ENCODE measurements at places on chromosomes 6 and 20.

DNA sequence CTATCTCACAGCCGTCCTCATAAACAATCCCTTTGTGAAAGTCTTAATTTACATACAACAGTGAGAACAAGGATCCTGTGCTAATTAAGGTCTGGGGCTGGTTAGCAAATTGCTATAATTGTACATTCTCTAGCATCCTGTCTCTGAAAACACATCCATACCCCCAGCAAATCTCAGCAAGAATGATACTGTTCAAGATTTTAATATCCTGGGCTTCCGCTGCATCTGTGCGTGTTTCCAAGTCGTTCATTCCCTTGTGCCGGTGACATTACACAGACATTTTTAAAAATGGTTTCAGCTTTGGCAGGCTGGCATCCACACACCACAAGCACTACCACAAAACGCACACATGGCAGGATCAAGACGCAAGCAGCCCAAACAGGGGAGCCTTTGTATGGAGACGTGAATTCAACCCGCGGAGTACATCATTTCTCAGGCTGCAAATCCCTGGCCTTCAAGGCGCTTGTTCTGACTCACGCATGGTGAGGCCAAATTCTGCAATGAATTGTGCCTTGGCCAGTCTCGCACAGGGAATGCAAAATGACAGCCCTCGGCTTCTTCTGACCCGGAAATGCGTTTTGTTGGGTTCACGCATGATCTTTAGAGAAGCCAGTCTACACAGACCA is 20.3 kb downstream of the ZMYND8 start:
- no peak for DNase-seq

GRCh38 chr6:87498048-87498447 is 25.3 kb downstream of the SLC35A1 start:
- no peak for DNase-seq

- no peak for DNase-seq
Measured at GRCh38 chr20:14336686-14337085, 726 bp downstream of the FLRT3 start.

GRCh38 chr6:30020626-30021025 is 40.4 kb upstream of the POLR1H start:
- no peak for DNase-seq

DNA sequence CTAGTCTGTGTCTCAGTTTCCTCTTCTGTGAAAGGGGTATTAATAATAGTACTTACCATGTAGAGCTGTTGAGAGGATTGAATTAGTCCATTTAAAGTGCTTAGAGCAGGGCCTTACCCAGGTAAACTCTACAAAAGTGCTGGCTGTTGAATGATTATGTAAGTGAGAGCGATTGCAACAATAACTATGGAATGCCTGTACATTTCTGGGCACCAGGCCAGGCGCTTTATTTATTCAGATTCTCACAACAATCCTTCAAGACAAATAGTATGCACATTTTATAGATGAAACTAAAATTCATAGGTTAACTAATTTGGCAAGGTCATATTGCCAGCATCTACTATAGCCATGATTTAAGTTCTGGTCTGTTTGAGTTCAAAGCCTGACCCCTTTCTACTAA is 78.3 kb upstream of the MMS22L start:
- DNase-seq, result no peak

DNA sequence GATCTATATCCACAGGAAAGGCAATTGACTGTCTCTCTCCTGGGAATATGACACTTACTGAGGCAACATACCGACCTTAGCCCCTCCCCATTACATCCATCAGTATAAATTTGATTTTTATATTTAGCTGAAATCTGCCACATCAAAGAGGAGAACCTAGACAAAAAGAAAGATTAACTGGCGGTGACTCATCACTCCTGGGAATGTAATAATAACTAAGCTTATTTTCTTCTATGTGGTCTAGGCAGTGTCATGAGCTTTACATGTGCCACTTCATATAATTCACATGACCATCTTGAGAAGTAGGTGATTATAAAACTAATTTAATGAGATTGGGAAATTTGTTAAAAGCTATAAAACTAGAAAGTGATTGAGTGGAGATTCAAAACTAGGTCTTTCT is 520.0 kb upstream of the HS3ST5 start:
- no peak for DNase-seq

GRCh38 chr6:135880066-135880972 is 28.8 kb downstream of the PDE7B start:
- no peak for DNase-seq

- no peak for DNase-seq
Measured at GRCh38 chr6:137851669-137852068, 15.4 kb upstream of the TNFAIP3 start.

- DNase-seq, result no peak
Measured at GRCh38 chr6:129276986-129277385, 394.0 kb downstream of the LAMA2 start.

- no peak for DNase-seq
Measured at GRCh38 chr6:10184371-10185227, 230.3 kb downstream of the TFAP2A start.
